ENCODE measurements at places on chromosomes 6 and 20.

GRCh38 chr6:4969609-4970285 lies 34.1 kb downstream of the RPP40 start:
- DNase-seq, result no peak

DNA sequence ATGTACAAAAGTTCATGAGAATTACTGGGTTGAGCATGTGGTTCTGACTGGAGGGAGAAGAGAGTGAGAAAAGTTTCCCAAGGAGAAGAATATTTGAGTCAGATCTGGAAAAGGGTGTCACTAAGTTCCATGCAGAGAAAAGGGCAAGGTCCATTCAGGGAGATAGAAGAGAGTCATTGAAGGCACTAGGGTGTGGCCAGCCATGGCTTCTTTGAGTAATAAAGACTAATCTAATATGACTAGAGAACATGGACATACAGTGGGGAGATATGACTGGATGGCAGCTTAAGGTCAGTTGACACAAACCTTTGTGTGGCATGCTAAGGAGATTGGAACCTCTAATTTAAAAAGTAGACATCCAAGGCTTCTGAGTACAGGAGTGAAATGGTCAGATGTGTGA lies 10.7 kb upstream of the SLC17A4 start:
- DNase-seq, result no peak

- DNase-seq, result no peak
These were observed 9.7 kb upstream of the NPEPL1 start for GRCh38 chr20:58682656-58683531.

GRCh38 chr6:81237226-81237625 lies 515.3 kb downstream of the TENT5A start:
- no peak for DNase-seq

DNA sequence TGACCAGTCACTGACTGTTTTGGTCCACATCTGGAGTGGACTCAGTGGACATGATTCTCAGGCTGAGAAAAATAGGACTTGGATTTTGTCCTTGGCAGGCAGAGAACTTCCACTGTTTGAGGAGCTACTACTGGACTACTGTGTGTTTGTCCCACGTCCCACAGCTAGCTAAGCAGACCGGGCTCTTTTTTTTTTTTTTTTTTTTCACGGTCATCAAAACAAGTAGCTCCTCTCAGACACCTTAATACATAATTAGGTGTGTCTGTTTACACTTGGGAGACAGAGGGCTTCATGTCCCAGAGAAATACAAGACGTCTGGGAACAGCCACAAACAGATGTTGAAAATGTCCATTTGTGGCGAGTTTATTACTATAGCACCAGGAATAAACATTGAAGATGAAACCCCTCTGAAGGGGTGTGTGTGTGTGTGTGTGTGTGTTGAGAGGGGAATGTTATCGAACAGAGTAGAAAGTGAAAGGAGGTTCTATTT lies 155.0 kb upstream of the SUPT3H start:
- no peak for DNase-seq

DNA sequence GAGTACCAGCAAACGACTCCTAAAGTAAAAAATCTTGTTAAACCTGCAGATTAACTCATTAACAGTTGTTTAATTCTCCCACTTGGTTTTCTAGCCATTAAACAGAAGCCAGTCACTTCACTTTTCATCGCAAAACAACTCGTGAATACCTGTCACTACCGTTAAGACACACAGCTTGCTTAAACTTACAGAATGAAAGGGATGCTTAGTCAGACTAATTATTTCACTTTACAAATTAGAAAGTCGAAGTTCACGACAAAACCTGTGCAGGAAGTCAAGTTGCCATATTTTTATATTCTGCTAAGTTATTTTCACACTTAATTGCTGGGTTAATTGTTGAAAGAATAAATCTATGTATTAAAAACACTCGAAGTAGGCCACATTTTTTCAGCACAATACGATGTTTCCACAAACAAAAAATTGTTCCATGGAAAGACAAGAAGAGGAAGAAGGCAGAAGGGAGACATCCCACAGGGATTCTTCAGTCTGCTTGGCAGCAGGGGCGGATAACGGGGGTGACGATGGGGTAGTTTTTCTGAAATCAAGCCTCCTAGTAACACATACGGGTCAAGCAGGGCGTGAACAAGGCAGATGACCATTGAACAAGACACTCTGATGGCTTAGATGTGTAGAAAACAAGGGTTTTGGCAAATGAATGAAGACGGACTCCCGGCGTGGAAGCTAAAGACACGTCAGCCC lies 933 bp downstream of the SSR1 start:
- no peak for DNase-seq

DNA sequence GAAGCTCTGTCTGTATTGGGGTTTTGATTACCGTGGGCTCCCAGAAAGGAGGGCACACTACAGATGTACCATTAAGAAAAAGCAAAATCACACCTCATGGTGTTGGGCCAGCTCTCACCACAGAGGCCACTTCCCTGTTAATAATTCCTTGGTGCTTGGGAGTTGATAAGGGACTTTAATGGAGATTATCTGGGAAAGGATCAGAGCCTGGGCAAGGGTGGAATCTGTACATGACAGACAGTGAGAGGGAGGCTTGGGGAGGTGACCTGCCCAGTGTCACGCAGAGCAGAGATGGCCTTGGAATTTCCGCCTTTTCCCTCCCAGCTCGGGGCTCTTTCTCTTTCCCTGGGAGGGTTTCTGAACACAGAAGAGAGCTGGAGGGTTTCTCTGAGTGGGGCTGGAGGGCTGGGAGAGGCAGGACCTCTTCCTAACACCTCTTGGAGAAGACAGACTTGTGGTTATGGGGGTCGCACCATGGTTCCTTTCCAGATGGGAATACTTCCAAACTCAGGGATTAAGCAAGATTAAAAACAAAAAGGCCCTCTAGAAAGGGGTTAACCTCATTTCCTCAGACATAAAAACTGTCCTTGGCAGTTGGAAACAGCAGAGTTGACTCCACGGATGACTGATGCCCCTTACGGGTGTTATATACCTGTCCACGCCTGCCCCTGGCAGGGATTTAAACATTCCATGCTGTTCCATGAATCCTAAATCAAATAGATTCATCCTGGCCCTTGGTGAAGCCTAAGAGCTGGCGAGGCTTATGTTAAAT lies 16.8 kb upstream of the KCNK16 start:
- DNase-seq, result no peak

DNA sequence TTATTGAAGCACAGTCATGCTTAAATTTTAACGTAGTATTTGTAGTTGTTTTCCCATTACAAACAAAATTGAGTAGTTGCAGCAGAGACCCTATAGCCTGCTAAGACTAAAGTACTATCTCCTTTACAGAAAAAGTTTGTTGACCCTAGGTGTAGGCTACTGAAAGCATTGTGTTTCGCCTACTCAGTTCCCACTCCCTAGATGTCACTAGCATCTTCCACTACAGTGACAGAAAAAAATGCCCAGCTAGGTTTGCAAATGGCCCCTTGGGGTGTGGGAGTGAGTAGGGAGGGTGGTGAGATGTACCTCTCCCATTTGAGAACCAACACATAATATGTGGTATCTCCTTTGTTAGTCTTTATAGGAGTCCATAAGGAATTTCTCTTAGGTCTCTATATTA lies 34.5 kb downstream of the UBR2 start:
- DNase-seq, result no peak

DNA sequence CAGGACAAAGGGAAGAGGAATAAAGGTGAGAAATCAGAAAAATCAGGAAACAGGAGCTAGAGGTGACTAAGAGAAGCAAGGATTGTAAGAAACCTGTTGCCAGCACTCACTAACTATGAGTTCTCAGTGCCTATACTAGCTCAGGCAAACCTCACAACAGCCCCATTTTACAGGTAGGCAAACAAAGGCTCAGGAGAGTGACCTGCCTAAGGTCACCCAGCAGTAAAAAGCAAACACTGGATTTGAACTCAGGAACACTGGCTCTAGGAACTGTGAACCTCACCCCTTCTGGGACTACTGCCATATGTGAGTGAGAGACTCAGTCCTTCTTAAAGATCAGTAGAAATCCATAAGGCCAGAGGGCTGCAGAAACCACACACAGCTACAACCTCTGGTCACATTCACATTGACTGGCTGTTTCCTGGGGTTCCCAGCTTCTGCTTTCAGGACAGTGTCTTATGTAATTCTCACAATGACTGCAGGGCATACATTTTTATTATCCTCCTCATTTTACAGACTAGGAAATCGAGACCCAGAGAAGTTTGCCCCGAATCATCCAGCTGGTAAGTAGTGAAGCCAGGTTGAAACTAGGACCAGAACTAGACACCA lies 80.7 kb upstream of the MAFB start:
- no peak for DNase-seq

DNA sequence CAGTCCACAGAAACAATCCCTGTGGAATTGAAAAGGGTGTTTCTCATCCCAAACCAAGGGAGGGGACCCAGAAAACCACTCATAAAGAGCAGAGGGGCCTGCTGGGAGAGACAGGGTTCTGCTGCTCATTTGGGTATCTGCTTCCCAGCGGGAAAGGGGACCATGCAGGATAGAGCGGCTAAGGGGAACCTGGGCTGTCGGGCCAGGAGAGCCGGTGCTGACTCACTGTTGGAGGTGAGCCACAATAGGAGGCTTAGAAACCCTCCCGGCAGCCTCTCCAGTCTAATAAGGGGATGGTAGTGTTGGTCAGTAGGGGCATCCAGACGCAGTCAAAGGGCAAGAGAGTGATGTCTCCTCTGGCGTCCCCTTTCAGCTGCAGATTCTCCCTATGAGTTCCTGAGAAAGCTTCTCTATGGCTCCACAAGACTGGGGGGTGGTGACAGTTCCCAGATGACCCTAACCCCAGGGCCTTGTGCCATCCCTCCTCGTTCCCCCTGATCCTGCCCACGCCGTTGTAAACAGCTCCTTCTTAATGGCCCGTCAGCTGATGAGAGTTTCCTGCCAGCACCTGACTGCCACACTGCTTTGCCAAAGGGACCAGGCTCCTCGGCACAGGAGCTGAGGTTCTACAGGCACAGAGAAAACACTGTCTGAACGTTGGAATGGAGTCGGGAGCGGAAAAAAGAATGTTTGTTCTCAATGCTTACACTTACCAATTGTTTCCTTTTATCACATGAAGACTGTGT lies 646.1 kb upstream of the DEFB115 start:
- DNase-seq, result no peak

Data from CD4-positive, alpha-beta T cell (primary cell).